ENCODE measurements at places on chromosomes 3 and 15.

DNA sequence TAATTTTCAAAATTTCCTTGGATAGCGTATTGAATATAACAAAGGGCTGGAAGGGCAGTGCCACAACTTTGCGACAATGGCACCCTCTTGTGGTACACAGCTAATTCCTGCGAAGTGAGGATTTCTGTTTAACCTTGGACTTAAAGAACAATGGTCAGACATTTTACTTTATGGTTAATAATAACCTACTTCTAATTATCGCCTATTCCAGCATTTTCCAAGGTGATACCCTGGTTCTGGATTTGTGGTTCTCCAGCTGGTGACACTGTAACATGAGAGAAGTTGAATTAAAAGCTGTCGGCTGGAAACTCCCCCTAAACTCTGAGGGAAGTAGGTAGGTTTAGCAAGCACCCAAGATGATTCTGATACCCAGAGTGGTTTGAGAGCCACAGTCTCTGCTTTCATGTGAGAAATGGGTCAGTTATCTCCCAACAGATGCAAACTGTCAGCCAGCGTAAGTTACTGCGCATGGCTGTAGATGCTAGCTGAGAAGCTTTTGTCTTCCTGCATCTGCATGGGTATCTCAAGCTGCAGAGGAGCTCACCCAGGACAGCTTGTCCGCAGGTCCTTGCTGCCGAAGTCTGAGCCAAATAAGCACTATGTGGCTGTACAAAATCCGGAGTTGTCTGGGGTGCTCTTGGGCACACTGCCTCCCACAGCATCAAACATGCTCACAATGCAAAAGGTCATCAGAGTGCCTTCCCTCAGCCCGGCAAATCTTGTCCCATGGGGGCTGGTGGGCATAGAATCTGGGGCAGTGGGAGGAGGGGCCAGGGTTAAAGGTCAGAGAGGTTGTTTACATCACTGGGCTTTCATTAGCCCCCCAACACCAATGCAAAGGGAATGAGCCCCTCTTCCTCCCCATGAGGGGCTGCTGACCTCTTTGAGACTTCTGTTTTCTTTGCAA is 6.6 kb upstream of the CHSY1 start:
- no peak for DNase-seq

GRCh38 chr3:15982667-15983196 is 185.0 kb upstream of the ANKRD28 start:
- DNase-seq = no peak

DNA sequence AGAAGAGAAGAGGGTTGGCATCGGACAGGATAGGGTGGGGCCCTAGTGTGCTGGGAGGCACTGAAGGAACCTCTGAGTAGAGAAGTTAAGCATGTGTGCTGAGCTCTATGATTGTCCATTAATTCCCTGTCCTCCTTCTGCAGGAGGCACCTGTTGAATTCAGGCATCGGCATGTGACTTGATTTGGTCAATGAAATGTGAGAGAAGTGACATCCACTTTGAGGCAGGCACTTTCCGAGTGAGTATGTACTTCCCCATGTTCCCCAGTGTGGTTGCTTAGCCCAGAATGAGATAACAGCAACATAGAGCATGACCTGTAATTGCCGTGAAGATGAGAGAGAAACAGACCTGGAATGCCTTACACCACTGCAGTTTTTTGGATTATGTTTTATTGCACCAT is 224.8 kb downstream of the RPLP1 start:
- no peak for DNase-seq

GRCh38 chr3:7734456-7734855 is 767.2 kb upstream of the LMCD1 start:
- no peak for DNase-seq

DNA sequence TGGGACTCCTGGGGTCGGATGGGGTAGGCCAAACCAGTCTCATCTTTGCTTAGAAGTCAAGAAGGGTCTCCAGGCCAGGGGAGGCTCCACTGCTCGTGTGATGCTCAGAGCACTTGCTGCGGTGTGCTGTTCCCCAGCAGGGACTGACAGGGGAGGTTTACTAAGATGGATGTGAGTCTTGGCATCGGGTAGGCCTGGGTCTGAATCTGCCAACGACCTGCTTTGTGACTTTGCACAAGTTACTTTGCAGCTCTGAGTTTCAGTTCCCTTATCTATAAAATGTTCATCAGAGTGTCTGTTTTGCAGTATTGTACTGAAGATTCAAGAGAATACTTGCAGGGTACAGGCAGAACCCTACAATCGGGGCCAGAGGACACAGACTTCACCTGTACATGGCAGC is 17.3 kb upstream of the CDCP1 start:
- DNase-seq = no peak

GRCh38 chr3:141499965-141500364 is 13.1 kb downstream of the RASA2 start:
- DNase-seq = no peak

Measured in activated CD4-positive, alpha-beta T cell treated with anti-CD3 and anti-CD28 coated beads for 1 hour (primary cell).